NCI-H1092 (cell line): ENCODE measurements at places on chromosomes 5 and 9.

DNA sequence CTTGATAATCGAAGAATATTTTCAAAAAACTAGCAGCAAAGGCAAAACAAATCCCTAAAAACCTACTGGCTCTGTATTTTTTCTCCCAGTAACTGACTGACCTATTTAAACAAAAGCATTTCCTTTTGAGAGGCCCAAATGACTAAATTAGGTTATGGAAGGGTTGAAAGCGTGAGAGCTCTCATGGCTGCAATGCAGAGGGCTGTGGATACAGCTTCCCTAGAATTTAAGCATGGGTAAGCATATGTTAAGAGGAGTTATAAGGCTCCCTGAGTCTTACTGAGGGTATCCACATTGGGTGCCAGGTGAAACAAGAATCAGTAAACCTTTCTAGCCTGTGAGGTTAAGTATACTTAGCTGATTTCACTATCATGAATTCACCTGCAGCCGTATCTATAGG, 32.3 kb downstream of the SHISAL2B start:
- DNase-seq = no peak

DNA sequence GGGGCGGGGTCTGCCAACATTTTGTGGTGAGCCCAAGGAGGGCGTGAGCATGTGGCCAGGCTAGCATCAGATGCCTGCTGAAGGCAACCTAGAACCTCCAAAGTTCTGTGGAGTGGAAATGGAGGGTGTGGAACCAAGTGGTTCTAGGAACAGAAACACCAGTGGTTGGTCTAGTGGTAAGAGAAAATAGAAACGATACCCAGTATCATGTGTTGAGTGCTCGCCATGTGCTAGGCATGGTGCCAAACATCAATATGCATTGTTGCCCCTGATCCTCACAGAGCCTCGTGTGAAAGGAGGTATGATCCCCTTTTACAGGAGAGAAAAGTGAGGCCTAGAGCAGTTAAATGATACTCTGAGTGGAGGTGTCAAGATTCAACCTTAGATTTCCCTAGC, 31.5 kb upstream of the MVB12B start:
- DNase-seq = no peak

DNA sequence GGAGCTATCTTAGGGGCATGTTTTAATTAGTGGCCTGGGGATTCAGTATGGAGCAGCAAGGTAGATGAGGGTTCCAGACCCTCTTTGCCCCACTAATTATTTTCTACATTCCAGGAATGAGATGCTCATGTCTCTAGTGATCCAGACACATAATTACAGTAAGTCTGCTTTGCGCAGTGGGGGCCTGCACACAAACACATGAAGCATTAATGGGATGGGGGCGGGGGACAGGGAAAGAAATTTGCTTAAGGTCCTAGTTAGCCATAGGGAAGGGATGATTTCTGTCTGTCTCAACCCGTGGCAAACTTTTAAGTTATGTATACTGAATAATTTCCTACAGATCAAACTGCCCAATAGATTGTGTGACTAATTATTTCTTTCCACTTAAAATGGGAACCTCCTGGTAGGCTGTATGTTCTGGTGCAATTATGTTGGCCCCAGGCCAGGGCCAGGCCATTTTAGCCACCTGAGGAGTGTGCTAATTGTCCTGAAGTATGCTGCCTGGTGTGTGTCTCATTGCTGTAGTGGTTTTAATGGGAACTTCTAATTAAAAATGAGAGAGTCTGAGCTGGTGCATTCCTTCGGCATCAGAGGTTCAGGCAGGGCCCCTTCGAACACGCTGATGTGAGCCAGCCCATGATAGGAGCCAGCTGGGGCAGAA, 134.4 kb downstream of the PTTG1 start:
- DNase-seq = peak; percentile 14

DNA sequence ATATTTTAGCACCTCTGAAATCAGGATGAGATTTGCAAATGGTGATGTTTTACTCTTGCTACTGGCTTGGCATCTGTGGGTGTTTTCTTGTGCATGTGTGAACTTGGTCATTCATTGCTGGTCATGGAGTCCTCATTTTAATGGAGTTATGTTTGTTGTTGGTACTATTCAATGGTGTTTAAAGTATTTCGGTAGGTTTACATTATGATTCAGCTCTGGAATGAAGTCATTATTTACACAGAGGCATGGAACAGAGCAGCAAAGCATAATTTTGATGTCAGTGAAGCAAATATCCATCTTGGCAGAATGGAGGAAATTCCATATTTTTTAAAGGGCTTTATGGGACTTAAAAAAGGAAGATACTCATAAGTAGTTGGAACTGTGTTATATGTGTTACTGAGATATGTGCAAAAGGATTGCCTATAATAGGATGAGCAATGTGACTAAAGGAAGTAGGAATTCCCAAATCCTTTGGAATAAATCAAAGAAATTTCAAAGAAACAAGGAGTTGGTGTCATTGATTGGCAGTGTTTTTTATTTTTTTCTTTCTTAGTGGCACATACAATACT, 147.4 kb downstream of the ACTBL2 start:
- no peak for DNase-seq

DNA sequence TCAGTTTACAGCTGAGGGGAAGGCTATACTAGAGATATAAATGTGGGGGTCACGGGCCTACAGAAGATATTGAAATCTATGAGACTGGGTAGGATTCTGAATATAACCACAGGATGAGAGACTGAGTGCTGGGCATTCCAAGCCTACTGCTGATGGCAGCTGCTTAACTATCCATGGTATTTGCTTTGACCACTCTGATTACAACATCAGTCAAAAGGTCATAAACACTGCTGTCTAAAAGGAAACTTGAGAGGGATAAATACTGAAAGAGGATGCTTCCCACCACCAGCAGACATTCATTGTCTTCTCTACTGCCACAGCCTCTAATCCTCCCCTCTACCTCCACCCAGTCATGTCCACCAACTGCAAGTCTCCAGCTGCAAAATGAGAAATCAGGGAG, 3.8 kb downstream of the ZNF622 start:
- DNase-seq = no peak

GRCh38 chr5:154534457-154535050, 56.5 kb upstream of the HAND1 start:
- DNase-seq = no peak

DNA sequence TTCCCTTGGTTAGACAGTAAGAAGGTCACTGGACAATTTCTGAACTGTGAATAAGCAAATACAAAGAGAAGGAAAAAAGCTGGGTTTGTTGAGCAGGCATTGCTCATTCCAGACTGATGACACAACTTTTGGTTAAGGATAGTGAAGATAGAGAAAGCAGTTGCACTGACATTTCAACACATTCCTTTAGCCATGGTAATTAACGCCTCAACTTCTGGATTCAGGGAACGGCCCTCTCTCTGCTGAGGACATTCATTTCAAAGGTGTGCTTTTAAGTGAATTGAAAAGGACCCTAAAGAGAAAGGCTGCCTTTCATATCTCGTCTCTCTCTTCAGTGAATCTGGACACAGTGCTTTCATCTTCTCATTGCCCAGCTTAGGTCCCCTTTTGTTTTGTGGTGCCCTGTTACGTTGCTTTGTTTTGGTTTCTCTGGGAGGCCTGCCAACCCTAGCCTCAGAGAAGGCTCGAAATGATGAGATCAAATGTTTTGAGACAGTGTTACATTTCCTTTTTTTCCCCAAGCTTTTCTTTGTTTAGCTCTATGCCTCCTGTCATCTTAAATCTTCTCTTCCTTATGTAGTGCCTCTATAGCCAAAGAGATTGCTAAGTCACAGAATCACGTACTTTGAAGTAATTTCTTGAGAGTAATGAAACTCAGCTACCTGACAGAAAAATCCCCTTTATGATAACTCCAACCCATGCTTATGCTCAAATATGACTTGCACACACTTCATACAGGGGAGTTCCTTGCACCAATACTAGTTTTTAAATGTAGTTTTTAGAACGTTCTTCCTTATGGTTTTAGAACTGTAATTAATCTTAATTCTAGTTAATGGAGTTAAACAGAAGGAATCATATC, 94.4 kb upstream of the IFNE start:
- no peak for DNase-seq

DNA sequence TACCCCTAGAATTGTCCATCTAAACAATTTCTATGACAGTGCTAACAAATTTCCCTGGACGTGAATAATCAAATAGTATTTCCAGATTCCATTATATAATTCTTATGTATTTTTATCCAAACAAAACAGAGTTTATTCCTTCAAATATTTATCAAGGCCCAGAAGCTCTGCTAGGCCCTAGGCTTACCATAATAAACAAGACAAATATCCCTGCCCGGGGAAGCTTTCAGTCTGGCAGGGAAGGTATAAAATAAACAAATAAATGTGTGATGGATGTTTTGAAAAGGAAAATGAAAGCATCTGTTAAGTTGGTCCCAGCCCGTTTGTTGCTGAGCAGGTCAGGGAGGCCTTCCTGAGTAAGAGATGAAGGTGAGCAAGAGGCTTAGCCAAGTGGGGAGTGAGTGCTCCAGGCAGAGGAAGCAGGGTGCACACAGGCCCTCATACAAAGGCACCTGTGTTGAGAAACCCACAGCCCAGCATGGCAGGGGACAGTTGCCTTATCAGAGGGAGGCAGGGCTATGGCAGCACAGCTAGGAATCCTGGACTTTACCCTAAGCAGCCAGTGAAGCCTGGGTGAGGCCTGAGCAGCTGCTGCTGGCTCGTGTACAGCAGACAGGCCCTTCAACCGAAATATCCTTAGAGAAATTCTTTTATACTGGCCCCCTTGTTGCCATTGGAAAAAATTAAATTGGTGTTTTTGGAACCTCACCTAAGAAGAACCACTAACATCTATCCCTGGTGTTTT, 7.7 kb upstream of the SLC35D2 start:
- DNase-seq = no peak

GRCh38 chr5:101643794-101644193, 652.3 kb downstream of the SLCO4C1 start:
- DNase-seq = no peak

GRCh38 chr5:44845777-44846176, 37.0 kb downstream of the MRPS30 start:
- peak; percentile 88 for DNase-seq
